ENCODE measurements at places on chromosomes 6 and 20.

- DNase-seq = no peak
Measured at GRCh38 chr6:82568290-82568993, 204.8 kb downstream of the TPBG start.

- DNase-seq = no peak
Measured at GRCh38 chr6:114039841-114040240, 68.9 kb upstream of the HDAC2 start.

DNA sequence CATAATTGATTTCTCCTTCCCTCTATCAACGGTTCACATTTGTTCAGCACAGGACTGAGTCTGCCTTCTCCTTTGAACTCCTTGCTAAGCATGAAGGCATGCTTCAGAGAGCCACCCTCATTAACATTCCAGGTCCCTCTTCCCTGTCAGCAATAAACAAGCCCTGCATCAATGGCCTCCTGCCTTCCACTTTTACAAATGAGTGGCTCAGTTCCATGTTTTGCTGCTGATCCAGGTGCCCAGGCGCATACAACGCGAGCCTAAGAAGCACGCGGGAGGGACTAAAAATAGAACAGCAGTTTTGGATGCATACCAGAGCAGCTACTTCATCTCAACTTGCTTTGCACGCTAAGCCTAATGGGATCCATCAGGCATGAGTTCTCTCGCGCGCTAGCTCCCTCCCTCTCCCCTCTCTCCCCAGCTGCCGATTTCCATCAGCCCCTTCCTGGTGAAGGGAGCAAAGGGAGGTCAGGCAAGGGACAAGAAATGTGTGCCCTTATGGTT is 53.4 kb downstream of the TRAF3IP2 start:
- peak; percentile 99 for DNase-seq

GRCh38 chr6:1911474-1911873 is 301.8 kb downstream of the FOXC1 start:
- DNase-seq = no peak

GRCh38 chr6:75279418-75279817 is 5.2 kb downstream of the TMEM30A start:
- DNase-seq = no peak

DNA sequence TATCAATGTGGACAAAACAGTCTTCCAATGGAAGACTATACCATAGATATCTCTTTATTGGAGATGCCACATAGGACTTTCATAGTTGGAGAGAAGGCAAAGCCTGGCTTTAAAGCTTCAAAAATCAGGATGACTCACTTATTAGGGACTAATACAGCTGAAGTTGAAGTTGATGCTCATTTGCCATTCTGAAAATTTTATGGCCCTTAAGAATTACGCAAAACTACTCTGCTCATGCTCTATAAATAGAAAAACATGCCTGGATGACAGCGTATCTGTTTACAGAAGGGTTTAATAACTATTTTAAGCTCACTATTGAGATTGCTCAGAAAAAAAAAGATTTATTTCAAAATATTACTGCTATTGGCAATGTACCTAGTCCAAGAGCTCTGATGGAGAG is 155.5 kb upstream of the DST start:
- DNase-seq = peak; percentile 53

GRCh38 chr6:45441851-45442453 is 64.2 kb upstream of the SUPT3H start:
- DNase-seq = no peak

GRCh38 chr6:33324125-33324524 is 6.6 kb upstream of the ZBTB22 start:
- no peak for DNase-seq

GRCh38 chr6:157631838-157632614 is 191.0 kb upstream of the SNX9 start:
- DNase-seq = no peak

- no peak for DNase-seq
Measured at GRCh38 chr6:84220809-84221409, 6.5 kb downstream of the CEP162 start.

All from retinal pigment epithelial cell (primary cell).